Hepatocyte (in vitro differentiated cells): ENCODE measurements at places on chromosomes 1 and 21. TPM values are rescaled to one million over a fixed set of nuclear protein-coding genes. Genes with fewer than 3 reads are reported as not detected.

Gene PCP4
- 6.0 and 6.9 TPM in 2 replicates for polyA plus RNA-seq

Gene S100A9
- polyA plus RNA-seq: 1.9 and 6.4 TPM in 2 replicates

Gene C1orf87
- polyA plus RNA-seq: not detected in 2 replicates

Gene SELENBP1
- 86.4 and 101 TPM in 2 replicates for polyA plus RNA-seq

Gene RNU1-1
- polyA plus RNA-seq: not detected in 2 replicates

Gene RGS4
- polyA plus RNA-seq: 5.6 and 6.8 TPM in 2 replicates

Gene BARHL2
- polyA plus RNA-seq: not detected in 2 replicates

Gene CYP2J2
- 2.7 and 6.1 TPM in 2 replicates for polyA plus RNA-seq

Gene DDR2
- 15.7 and 21.6 TPM in 2 replicates for polyA plus RNA-seq
